Activated CD4-positive, alpha-beta T cell treated with anti-CD3 and anti-CD28 coated beads, Interleukin-2, amount 10 ng/mL, durations not matched to agents 7 days and 5 days (primary cell): ENCODE measurements at places on chromosomes 5 and 9. TPM values are rescaled to one million over a fixed set of nuclear protein-coding genes. Genes with fewer than 3 reads are reported as not detected.

The BASP1 gene
- total RNA-seq = 0.15 TPM

The SLIT3 gene
- not detected for total RNA-seq

The SPINK13 gene
- not detected for total RNA-seq

The SOX30 gene
- total RNA-seq = not detected

DNA sequence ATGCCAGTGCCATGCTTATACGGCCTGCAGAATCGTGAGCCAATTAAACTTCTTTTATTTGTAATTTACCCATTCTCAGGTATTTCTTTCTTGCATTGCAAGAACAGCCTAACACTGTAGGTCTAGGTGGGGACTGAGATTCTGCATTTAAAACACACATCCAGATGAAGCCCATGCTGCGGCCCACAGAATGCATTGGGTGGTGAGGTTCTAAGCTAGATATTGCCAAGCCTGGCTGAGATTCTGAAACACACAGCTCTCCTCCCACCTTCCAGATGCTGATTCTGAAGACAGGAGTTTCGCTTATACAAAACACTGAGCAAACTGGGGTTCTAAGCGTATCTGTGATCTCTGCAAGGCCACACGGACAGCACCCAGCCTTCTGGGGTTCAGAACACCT, 75.1 kb downstream of the DAPK1 start:
- no peaks in the 10 kb centered on the region for H3K27me3 ChIP-seq
- H3K4me3 ChIP-seq = no peak overlapping the region
- no peak overlapping the region for H3K27ac ChIP-seq
- no peak for DNase-seq
- H3K36me3 ChIP-seq = no peaks in the 10 kb centered on the region

- DNase-seq = no peak
- no peak overlapping the region for H3K27ac ChIP-seq
- H3K27me3 ChIP-seq = no peaks in the 10 kb centered on the region
- H3K4me3 ChIP-seq = no peak overlapping the region
- H3K36me3 ChIP-seq = no peaks in the 10 kb centered on the region
Measured at GRCh38 chr9:80320480-80320879, 748.7 kb downstream of the TLE4 start.

DNA sequence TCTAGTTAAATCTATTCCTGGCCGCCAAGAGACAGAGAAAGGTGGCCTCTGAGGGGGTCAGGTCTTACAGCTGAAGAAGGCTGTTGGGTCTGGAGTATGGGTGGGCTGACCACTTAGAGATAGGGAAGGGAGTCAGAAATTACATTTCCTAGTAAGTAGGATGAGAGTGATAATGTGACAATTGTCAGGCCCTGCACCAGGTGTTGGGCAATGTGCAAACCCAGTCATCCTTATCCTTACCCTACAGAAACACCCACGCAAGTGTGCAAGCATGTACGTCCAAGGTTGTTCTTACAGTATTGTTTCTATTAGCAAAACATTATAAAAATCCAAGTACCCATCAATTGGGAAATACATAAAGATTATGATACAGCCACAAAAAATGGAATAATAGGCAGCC, 9.5 kb downstream of the SPAAR start:
- no peak overlapping the region for H3K27ac ChIP-seq
- no peak overlapping the region for H3K4me3 ChIP-seq
- H3K36me3 ChIP-seq = no peaks in the 10 kb centered on the region
- no peak for DNase-seq

GRCh38 chr5:135216471-135217343, 182.3 kb downstream of the MACROH2A1 start:
- H3K27ac ChIP-seq = no peak overlapping the region
- no peaks in the 10 kb centered on the region for H3K36me3 ChIP-seq
- no peak overlapping the region for H3K4me3 ChIP-seq
- H3K27me3 ChIP-seq = peaks cover 11% of the 10 kb centered on the region
- no peaks in the 10 kb centered on the region for H3K4me1 ChIP-seq

DNA sequence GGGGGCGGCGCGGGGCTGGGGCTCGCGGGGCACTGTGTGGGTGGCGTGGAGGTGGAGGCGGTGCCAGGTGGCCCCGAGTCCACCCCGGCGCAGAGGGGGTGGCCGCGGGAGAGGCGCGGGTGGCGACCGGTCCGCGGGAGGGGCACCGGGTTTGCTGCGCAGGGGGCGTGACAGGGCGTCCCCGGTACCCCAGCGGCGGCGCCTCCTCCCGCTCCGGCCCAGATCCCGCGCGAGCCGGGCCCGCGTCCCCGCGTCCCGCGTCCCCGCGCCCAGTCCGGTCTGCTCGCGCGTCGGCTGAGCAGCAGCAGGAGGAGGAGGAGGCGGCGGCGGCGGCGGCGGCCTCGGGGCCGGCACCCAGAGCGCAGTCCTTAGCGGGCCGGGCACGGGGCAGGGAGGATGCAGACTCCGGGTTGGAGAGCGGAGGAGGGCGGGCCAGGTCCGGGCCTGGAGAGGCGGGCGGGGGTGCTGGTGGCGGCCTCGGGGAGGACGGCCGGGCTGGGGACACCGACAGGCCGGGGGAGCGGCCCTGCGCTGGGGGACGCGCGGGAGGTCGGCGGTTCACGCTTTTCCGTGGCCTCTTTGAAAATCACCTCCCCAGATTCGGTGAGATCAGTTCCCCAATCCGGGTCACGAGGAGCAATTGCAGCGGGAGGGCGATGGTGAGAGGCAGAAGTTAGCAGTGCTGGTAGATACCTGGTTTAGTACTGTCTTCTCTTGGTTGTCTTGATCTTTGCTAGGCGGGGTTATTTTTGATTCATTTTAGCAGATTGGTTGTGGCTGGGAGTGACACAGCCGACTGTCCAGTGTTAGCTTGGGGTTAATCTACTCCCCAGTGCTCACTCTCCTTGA, 1.7 kb downstream of the TRIO start:
- H3K27me3 ChIP-seq = peaks cover 53% of the 10 kb centered on the region
- no peaks in the 10 kb centered on the region for H3K36me3 ChIP-seq
- DNase-seq = peak; percentile 21

GRCh38 chr9:78606001-78606379, 309.1 kb downstream of the PSAT1 start:
- H3K4me1 ChIP-seq = no peaks in the 10 kb centered on the region
- no peak overlapping the region for H3K4me3 ChIP-seq
- no peak overlapping the region for H3K27ac ChIP-seq
- H3K36me3 ChIP-seq = no peaks in the 10 kb centered on the region
- H3K27me3 ChIP-seq = no peaks in the 10 kb centered on the region

- H3K27ac ChIP-seq = no peak overlapping the region
- no peak overlapping the region for H3K4me3 ChIP-seq
- no peaks in the 10 kb centered on the region for H3K36me3 ChIP-seq
- no peaks in the 10 kb centered on the region for H3K4me1 ChIP-seq
- H3K27me3 ChIP-seq = no peaks in the 10 kb centered on the region
Measured at GRCh38 chr9:83422527-83422926, 115.7 kb downstream of the FRMD3 start.

DNA sequence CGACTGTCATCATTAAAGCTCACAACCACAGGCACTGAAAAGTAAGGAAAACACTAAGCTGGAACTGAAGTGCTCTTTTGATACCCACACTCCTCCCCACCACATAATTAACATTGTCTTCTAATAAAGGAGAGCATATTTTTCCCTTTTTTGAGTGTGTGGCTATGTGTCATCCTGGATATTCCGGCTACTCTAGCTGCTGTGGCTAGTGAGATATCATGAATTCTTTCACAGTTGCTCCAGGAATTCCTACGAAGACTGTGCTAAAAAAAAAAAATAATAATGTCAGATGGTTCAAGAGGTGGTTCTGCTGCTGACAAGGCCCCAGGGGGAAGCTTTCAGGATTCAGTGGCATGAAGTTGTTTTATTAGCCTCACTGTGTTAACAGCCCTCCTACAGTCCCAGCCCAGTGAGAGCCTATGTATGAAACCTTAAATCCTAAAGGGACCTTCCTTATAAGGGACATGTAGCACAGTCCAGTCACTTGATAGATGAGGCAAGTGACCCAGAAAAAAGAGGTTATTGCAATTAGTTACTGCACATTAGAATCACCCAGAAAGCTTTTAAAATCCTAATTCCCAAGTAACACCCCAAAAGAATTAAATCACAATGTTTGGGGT, 46.6 kb downstream of the TMEM252 start:
- no peaks in the 10 kb centered on the region for H3K36me3 ChIP-seq
- no peaks in the 10 kb centered on the region for H3K4me1 ChIP-seq
- peaks cover 13% of the 10 kb centered on the region for H3K27me3 ChIP-seq
- no peak for DNase-seq
- H3K4me3 ChIP-seq = no peak overlapping the region

DNA sequence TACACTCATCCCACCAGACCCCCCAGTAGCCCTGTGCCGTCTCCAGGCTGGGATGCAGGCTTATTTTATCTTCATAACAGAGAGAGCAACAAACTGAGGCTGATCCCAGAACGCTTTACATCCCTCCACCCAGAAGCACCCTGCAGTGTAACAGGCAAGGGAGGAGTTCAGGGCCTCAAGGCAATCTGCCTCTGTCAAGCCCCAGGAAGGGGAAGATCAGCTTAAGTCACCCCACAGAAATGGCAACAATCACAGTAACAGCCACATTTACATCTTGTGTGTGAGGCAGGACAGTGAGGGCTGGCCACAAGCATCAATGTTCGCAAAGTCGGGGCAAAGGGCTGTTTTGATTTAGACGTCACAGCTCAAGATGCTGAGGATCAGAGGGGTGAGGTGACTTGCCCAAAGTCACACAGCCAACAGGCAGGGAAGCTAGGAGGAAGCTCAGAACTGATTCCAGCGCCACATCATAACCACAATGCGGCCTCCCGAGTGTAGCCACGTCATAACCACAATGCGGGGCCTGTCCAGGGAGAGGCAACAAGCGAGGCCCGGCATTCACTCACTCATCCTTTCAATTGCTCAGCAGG, 14.4 kb downstream of the STK10 start:
- no peaks in the 10 kb centered on the region for H3K27me3 ChIP-seq
- peaks cover 86% of the 10 kb centered on the region for H3K4me1 ChIP-seq
- peaks cover 89% of the 10 kb centered on the region for H3K36me3 ChIP-seq
- H3K4me3 ChIP-seq = peak overlapping the region; percentile 86
- peak overlapping the region; percentile 95 for H3K27ac ChIP-seq
- DNase-seq = peak; percentile 76

- no peak overlapping the region for H3K27ac ChIP-seq
- no peak overlapping the region for H3K4me3 ChIP-seq
- no peaks in the 10 kb centered on the region for H3K27me3 ChIP-seq
Measured at GRCh38 chr9:16719921-16720320, 150.5 kb downstream of the BNC2 start.

- no peaks in the 10 kb centered on the region for H3K27me3 ChIP-seq
- no peak overlapping the region for H3K27ac ChIP-seq
- H3K4me3 ChIP-seq = no peak overlapping the region
- no peak for DNase-seq
- H3K4me1 ChIP-seq = peaks cover 8% of the 10 kb centered on the region
Measured at GRCh38 chr9:122053064-122053463, 40.0 kb downstream of the TTLL11 start.

DNA sequence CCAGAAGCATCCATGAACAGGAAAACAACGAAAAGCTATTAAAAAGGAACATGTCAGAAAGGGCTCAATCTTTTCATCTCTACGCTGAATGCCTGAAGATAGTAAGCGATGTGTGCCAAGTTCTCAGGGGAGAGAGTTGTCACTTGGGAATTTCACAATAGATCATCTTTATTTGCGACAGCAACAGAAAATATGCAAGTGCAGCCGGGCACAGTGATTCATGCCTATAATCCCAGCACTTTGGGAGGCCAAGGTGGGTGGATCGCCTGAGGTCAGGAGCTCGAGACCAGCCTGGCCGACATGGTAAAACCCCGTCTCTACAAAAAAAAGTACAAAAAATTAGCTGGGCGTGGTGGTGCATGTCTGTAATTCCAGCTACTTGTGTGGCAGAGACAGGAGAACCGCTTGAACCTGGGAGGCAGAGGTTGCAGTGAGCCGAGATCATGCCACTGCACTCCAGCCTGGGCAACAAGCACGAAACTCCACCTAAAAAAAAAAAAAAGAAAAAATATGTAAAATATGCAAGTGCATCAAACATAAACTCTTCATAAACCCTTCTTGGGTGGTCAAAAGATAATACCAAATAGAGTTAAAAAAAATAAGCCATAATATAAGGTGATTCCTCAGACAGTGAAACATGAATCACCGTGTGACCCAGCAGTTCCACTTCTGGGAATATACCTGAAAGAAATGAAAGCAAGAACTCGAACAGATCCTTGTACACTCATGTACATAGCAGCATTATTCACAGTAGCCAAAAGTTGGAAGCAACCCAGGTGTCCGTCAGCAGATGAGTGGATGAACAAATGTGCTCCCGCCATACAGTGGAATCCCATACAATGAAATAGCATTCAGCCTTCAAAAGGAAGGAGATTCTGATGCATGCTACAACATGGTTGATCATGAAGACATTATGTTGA, 16.2 kb downstream of the SFXN1 start:
- DNase-seq = no peak
- H3K4me1 ChIP-seq = peaks cover 38% of the 10 kb centered on the region
- no peak overlapping the region for H3K27ac ChIP-seq
- H3K36me3 ChIP-seq = peaks cover 60% of the 10 kb centered on the region
- H3K4me3 ChIP-seq = no peak overlapping the region

DNA sequence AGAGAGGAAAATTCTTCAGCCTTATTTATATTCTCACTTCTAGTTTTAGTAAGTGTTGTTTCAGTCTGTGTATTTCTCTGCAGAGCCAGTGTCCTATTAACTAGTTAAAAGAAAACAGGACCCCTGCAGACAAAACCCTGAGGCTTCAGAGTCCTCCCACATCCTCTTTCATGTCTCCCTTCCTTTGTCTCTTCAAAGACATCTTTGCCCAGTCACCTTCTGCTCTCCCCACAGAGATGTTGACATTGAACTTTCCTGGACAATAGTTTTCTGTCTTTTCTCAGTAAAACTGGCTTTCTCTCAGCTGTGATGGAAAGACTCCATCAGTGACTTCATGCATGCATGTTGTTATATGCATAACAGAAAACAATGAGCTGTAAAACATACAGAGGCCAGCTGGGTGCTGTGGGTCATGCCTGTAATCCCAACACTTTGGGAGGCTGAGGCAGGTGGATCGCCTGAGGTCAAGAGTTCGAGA, 20.2 kb downstream of the GRAMD2B start:
- H3K36me3 ChIP-seq = peaks cover 17% of the 10 kb centered on the region
- no peak for DNase-seq
- peaks cover 51% of the 10 kb centered on the region for H3K4me1 ChIP-seq
- no peak overlapping the region for H3K4me3 ChIP-seq
- no peaks in the 10 kb centered on the region for H3K27me3 ChIP-seq
- H3K27ac ChIP-seq = peak overlapping the region; percentile 66

GRCh38 chr9:133460405-133461175, 812 bp downstream of the CACFD1 start:
- H3K27me3 ChIP-seq = peaks cover 6% of the 10 kb centered on the region
- no peak overlapping the region for H3K27ac ChIP-seq
- H3K4me3 ChIP-seq = peak overlapping the region; percentile 56
- no peaks in the 10 kb centered on the region for H3K36me3 ChIP-seq
- H3K4me1 ChIP-seq = peaks cover 2% of the 10 kb centered on the region

DNA sequence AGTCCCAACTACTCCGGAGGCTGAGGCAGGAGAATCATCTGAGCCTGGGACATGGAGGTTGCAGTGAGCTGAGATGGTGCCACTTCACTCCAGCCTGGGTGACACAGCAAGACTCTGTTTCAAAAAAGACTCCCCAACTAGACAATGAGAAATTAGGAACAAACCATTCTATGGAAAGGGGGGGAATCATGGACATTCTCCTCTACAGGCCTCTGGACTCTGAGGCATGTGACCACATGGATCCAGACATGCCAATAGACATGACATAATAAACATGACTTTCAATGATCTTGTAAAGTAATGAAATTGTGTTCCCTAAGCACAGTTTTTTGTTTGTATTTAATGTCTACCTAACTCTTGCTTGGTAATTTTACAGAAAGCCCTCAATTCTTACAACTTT, 8.8 kb downstream of the HOMER1 start:
- peaks cover 18% of the 10 kb centered on the region for H3K27me3 ChIP-seq
- H3K4me3 ChIP-seq = no peak overlapping the region
- DNase-seq = no peak
- H3K27ac ChIP-seq = no peak overlapping the region
